ENCODE measurements at places on chromosomes 6 and 20. TPM values are rescaled to one million over a fixed set of nuclear protein-coding genes. Genes with fewer than 3 reads are reported as not detected.

GINS1 gene
- total RNA-seq, result 6.6 TPM

HLA-DQB2 gene
- not detected for total RNA-seq

SPATA2 gene
- total RNA-seq, result 1.4 TPM

MOG gene
- total RNA-seq, result not detected

TTBK1 gene
- total RNA-seq, result under 0.01 TPM

MATN4 gene
- total RNA-seq, result not detected

TP53TG5 gene
- not detected for total RNA-seq

DNA sequence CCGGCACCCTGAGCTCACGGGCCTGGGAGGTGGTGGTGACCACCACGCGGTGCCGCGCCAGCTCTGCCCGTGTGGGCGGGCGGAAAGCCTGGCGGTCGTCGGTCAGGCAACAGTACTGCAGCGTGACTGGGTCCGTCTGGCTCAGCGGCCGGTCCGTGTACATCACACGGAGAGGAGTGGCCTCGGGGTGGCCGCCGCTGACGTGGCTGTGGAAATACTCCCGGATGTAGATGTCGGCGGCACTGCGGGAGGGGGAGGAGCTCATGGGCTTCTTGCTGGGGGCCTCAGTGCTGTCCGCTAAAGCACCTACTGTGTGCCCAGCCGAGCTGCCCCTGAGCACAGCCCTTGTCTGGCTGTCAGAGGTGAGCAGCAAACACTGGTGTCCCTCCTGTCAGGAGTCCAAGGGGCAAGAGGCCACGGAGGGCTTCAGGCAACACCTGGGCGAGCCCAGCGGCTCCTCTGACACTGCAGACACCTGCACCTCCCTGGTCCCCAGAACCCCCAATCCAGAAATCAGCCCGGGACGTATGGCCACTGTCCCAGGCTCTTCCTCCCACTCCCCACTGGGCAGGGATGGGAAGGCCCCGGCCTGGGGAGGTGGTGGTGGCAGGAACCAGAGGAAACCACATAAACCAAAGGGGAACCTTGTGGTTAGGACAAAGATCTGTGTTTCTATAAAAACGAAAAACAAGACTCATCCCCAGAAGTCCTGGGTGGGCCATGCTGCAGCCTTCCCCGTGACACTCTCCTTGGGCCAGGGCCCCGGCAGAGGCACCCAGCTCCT, 6.5 kb downstream of the HELZ2 start:
- H3K4me3 ChIP-seq, result no peak overlapping the region
- peaks cover 48% of the 10 kb centered on the region for H3K36me3 ChIP-seq
- DNase-seq, result no peak
- no peak overlapping the region for H3K27ac ChIP-seq

- H3K27me3 ChIP-seq, result no peaks in the 10 kb centered on the region
- H3K4me1 ChIP-seq, result peaks cover 21% of the 10 kb centered on the region
- H3K4me3 ChIP-seq, result no peak overlapping the region
- H3K36me3 ChIP-seq, result no peaks in the 10 kb centered on the region
- no peak overlapping the region for H3K27ac ChIP-seq
These were observed 3.6 kb upstream of the MYLK2 start for GRCh38 chr20:31815408-31816188.

- H3K4me1 ChIP-seq, result no peaks in the 10 kb centered on the region
- H3K4me3 ChIP-seq, result no peak overlapping the region
- peaks cover 4% of the 10 kb centered on the region for H3K27me3 ChIP-seq
- H3K27ac ChIP-seq, result no peak overlapping the region
- DNase-seq, result no peak
- no peaks in the 10 kb centered on the region for H3K36me3 ChIP-seq
These were observed 35.9 kb downstream of the ID4 start for GRCh38 chr6:19873031-19873430.

GRCh38 chr6:110422444-110422822, 7.1 kb upstream of the DDO start:
- H3K4me3 ChIP-seq, result no peak overlapping the region
- peaks cover 4% of the 10 kb centered on the region for H3K27me3 ChIP-seq
- no peaks in the 10 kb centered on the region for H3K36me3 ChIP-seq
- no peaks in the 10 kb centered on the region for H3K4me1 ChIP-seq
- DNase-seq, result no peak

DNA sequence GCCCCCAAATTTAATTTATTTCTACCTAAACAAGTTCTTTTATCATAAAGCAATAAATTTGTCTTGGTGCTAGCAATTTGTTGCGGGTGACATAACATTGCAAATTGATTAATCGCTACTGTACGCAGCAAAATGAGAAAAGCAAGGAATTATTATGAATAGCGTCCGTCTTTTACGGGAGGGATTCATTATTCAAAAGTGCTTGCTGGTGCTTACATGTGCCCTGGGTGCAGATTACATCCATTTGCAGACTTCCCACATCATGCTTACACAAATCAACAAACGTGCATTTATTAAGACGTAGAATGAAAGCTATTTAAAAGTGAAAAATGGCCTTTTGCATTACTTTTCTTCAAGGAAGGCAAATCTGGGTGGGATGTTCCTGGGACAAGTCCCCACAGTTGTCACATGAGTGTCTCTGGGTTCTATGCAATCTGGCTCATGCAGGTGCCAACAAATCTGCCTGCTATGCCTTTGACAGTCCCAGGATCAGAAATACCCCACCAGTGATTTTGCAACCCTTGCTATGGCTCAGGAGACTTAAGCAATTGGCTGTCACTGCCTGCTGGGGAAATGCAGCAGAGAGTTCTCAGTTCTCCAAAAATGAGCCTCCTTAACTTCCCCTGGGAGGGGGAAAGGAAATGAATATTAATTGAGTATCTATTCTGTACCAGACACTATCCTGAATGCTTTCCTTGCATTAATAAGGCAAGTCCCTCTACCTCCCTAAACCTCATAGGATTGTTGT, 30.1 kb upstream of the MAFB start:
- H3K27me3 ChIP-seq, result peaks cover 3% of the 10 kb centered on the region
- no peak overlapping the region for H3K4me3 ChIP-seq
- H3K27ac ChIP-seq, result no peak overlapping the region
- H3K36me3 ChIP-seq, result no peaks in the 10 kb centered on the region

GRCh38 chr6:113848280-113848679, 8.9 kb upstream of the MARCKS start:
- no peaks in the 10 kb centered on the region for H3K36me3 ChIP-seq
- no peaks in the 10 kb centered on the region for H3K27me3 ChIP-seq
- no peak for DNase-seq
- H3K4me1 ChIP-seq, result 0 out of 2 replicates have a peak, but pooled peaks cover 2% of the 10 kb centered on the region
- H3K4me3 ChIP-seq, result no peak overlapping the region
- no peak overlapping the region for H3K27ac ChIP-seq

- H3K27ac ChIP-seq, result no peak overlapping the region
- H3K27me3 ChIP-seq, result no peaks in the 10 kb centered on the region
- H3K4me1 ChIP-seq, result no peaks in the 10 kb centered on the region
These were observed 131.4 kb downstream of the SULF2 start for GRCh38 chr20:47653869-47654268.

All from IMR-90 (cell line).